Osteoblast (primary cell): ENCODE measurements at places on chromosomes 2 and 18. TPM values are rescaled to one million over a fixed set of nuclear protein-coding genes. Genes with fewer than 3 reads are reported as not detected.

The PLB1 gene
- 0.36 and 0.88 TPM in 2 replicates for total RNA-seq

The ERFE gene
- total RNA-seq: 0.88 and 1.8 TPM in 2 replicates

The IL1R1 gene
- total RNA-seq: 89.8 and 116 TPM in 2 replicates

The GPR45 gene
- not detected in 2 replicates for total RNA-seq

The NT5DC4 gene
- total RNA-seq: not detected in 2 replicates

The ANKRD30B gene
- 6.9 and 11.5 TPM in 2 replicates for total RNA-seq

The CDK5R2 gene
- total RNA-seq: not detected in 2 replicates

The STPG4 gene
- 0.59 and 0.72 TPM in 2 replicates for total RNA-seq

The LBH gene
- 270 and 272 TPM in 2 replicates for total RNA-seq

The AFF3 gene
- total RNA-seq: 2.9 and 4.3 TPM in 2 replicates

The SERPINB3 gene
- not detected in 2 replicates for total RNA-seq

The SEC11C gene
- 10.1 and 10.6 TPM in 2 replicates for total RNA-seq

The CSRNP3 gene
- 1.4 and 2.7 TPM in 2 replicates for total RNA-seq

The CPO gene
- total RNA-seq: not detected in 2 replicates

The SCN9A gene
- total RNA-seq: 1.8 and 2.1 TPM in 2 replicates

The PLGLB2 gene
- 2.5 and 3.2 TPM in 2 replicates for total RNA-seq
